ENCODE measurements at places on chromosomes 2 and 18.

DNA sequence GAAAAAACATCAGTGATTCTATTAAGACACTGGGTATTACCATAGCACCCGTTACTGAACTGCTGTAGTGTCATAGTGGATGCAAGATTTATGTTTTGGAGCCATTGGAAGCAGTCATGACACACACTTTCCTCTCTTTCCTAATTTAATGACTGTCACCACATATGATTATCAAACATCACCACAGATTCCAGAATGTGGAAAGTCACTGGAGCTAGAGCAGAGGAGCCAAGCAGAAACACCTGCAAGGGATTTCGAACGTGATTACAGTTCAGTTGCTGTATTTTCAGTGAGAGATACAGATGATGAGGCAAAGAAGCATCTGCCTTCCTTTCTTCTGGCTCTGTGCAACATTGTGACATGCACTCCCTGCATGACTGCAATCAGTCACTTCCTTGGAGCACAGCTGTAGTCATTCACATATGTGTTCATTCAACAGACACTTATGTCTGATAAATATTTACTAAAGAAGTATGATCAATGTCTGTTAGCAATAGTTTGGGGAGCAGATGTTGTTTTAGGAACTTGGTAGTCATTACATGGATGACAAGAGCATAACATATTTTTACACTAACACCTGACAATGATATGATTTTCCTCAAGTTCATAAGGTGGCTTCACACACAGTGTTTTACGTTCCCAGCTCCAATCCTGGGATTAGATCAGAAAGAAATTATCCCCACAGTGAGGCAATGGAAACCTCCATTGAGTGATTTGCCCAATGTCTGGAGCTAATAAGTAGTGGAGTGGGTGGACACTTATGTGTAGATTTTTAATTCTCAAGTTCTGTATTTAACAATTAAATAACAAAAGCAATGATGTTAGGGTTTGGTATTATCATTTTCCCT, 416.6 kb downstream of the PLCL1 start:
- no peak for DNase-seq

DNA sequence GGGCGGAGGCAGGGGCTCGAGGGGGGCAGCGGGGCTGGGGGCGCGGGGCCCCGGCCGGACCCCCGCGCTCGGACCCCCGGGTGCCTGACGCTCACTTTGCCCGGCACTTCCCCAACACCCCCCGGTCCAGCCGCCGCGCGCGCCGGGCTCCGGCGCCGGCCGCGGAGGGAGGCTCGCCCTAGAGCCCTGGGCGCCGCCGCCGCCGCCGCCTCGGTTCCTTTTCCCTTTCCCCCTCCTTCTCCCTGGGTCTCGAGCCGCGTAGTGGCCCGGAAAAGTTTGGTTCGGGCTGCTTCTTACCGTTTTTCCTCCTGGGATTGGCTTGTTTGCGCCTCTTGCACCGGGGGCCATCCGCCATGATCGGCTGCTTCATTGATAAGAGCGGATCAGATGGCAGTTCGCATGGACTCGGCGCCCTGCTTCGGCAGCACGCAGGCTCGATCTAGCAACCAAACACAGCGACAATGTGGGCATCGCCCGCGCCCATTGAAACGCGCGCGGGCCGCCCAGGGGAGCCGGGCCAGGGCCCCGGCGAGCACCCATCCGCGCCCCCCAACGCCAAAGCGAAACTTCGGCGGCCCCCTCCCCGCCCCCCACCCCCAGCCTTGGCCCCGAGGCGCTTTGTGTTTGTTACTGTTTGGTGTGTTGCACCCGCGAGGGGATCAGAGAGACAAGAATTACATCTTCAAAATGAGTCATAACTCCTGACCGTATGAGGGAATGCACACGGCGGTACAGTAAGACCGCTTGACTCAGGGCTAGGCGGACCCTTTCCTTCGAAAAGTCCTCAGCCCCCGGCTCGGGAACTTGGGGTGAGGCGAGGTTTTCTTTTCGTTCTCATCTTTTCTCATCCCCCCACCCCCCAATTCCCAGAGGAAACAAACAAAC, 2.7 kb downstream of the ZEB2 start:
- peak; percentile 70 for DNase-seq

- no peak for DNase-seq
These were observed 102.5 kb downstream of the FIGN start for GRCh38 chr2:163633291-163633690.

DNA sequence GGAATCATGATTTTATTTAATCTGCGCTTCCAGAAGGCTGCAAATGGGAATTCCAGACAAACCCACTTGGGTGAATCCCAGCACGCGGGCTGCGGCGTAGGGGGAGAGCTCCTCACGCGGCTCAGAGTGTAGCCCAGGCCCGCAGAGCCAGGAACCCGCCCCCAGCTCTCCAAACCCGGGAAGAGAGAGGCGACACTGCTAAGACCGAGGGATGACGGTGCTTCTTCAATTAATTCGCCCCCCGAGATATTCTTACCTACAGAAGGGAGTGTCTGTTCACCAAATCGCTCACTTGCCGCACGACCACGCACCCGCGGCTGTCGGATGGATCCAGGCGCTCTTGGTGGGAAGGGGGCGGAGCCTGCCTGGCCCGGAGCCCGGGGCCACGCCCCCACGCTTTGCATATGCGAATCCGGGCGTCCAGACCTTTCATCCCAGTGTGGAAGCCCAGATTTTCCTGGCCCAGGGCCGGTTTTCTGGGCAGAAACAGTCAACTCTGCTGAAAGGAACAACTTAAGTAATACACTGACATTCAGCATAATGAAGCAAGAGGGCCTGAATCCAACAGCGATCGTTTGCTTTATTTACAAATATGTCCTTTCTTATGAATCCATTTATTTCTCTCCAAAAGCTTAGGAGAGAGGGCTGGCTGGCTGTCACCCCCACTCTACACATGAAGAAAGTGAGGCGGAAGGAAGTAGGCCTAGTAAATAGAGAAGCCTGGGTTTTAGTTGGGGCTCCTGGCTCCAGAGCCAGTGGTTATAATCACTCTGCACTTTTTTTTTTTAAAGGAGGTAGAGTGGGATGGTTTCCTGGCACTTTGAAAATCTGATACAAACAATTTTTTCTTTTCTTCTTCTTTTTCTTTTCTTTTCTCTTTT, at the start of gene SLC19A3:
Gene SLC19A3, minus strand, starts transcription at position 342 of the 881 bp plus-strand sequence. CDS start 15,710 bp downstream, outside the sequence.
- DNase-seq = no peak

DNA sequence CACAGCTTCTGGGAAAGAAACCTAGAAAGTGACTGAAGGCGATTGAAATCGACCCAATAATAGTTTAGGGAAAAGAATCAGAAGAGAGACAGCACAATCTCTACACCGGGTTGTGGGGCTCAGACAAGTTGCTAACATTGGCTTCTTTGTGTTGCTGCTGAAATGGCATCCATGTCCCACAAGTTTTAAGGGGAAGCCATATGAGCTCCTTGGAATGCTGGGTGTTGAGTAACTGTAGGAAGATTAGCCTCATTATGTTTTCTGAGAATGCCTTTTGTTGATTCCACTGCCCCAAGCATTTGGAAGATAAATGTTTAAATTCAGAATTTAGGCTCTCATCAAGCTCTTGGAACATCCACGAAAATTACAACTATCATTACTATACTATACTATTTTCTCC, 73.4 kb upstream of the NEUROD1 start:
- DNase-seq = no peak

- no peak for DNase-seq
These were observed 16.9 kb downstream of the ERCC3 start for GRCh38 chr2:127277028-127277427.

DNA sequence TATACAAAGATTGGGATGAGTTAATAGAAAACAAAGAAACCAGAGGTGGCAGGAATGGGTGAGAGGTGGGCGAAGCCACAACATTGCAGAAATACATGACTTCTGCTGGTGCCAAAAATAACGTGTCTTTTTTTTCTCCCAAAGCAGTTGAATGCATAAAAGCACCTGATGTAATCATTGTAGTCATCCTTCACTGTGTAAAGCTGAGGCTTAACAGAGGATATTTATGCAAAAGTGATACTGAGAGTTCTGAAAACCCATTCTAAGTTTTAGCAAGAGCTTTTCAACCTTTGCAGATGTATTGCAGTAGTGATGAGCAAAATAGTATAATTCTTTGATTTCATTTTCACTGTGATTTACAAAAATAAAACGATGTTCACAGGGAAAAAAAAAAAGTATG, 173.0 kb downstream of the PTGR3 start:
- DNase-seq = no peak

DNA sequence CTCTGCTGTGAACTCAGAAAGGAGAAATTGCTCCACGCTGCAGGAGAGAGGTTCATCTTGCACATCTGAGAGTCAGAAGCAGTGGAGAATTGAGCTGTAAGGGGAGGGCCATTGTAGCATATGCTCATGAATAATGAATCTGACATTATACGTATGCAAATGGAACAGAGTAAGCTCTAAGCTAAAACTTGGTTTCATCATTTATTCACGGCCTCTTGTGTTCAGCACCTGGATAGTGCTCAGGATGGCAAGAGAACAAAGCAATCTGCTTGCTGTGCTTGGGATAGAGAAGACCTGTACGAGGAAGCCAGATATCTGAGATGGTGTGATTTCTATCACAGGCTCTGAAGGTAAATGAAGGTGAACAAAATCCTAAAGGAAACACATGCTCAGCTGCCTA, 87.9 kb upstream of the GCFC2 start:
- DNase-seq = no peak

- DNase-seq = no peak
These were observed 161.6 kb downstream of the NEDD4L start for GRCh38 chr18:58205443-58206160.

DNA sequence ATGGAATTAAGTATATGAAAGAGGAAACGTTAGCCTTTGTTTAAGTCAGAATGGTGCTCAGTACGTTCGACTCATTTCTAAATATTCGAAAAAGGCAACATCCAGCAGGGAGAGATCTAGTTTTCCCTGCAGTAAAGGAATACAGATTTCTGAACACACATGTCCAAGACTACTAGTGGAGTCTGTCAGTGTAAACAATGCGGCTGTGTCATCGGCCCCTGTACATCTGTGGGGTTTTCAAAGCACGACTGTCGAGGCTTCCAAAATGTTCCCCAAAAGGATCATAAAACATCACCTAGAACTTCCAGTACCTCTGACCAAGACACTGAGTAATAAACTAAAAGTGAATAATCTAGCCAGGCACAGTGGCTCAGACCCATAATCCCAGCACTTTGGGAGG, 112.8 kb downstream of the ZNF516 start:
- DNase-seq = no peak

- no peak for DNase-seq
These were observed 17.3 kb upstream of the CNDP2 start for GRCh38 chr18:74478880-74479279.

- DNase-seq = no peak
These were observed 73.8 kb downstream of the CLHC1 start for GRCh38 chr2:55158111-55158814.

- no peak for DNase-seq
These were observed 6.0 kb upstream of the NFE2L2 start for GRCh38 chr2:177270531-177270930.

- no peak for DNase-seq
These were observed 2.4 kb upstream of the MSGN1 start for GRCh38 chr2:17813742-17814473.

DNA sequence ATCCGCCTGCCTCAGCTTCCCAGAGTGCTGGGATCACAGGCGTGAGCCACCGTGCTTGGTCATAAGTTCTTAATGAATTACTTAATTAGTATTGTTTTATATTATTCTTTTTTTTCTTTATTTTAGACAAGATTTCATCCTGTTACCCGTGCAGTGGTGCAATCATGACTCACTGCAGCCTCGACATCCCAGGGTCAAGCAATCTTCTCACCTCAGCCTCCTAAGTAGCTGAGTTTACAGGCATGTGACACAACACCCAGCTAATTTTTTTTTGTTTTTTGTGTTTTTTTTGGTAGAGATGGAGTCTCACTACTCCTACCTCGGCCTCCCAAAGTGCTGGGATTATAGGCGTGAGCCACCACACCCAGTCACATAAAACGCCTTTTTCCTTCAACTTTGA, 17.3 kb downstream of the C2orf42 start:
- DNase-seq = no peak

- no peak for DNase-seq
These were observed 226.1 kb downstream of the ANKRD30B start for GRCh38 chr18:14974088-14974487.

GRCh38 chr2:44934038-44934982, 7.2 kb upstream of the SIX3 start:
- no peak for DNase-seq

DNA sequence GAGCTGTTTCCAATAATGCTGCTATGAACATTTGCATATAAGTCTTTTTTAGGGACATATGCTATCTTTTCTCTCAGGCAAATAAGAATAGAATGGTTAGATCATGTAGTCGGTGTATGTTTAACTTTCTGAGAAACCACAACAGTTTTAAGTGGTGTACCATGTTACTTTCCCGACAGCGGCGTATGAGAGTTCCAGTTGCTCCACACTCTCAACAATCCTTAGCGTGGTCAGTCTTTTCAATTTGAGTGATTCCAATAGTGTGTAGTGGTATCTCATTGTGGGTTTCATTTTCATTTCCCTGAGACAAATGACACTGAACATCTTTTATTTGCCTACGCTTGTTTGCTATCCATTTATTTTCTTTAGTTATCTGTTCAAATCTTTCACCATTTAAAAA, 149.5 kb downstream of the ACOXL start:
- DNase-seq = no peak

- no peak for DNase-seq
These were observed 101.5 kb downstream of the VAPA start for GRCh38 chr18:10015288-10015701.
